ENCODE measurements at places on chromosomes 3 and 15.

DNA sequence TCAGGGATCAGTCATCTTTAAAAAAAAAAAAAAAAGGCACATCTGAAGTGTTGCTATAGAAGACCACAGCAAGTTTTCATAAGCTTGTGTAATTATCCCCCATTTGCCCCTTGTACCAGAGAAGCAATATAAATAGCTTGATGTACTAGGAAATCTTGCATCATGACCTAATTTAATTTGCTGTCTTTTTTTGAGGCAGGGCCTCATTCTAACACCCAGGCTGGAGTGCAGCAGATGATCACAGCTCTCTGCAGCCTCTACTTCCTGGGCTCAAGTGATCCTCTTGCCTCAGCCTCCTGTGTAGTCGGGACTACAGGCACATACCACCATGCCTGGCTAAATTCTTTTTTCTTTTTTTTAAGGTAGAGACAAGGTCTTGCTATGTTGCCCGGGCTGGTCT, 88.7 kb downstream of the ARIH1 start:
- no peaks in the 10 kb centered on the region for H3K27me3 ChIP-seq
- H3K4me3 ChIP-seq: no peak overlapping the region
- H3K27ac ChIP-seq: no peak overlapping the region
- no peak for DNase-seq

- no peak overlapping the region for H3K4me3 ChIP-seq
- no peaks in the 10 kb centered on the region for H3K4me1 ChIP-seq
- H3K27me3 ChIP-seq: no peaks in the 10 kb centered on the region
- no peak for DNase-seq
- no peaks in the 10 kb centered on the region for H3K36me3 ChIP-seq
Measured at GRCh38 chr3:60886518-60886917, 364.7 kb downstream of the FHIT start.

- H3K4me3 ChIP-seq: no peak overlapping the region
- peaks cover 8% of the 10 kb centered on the region for H3K36me3 ChIP-seq
- H3K4me1 ChIP-seq: peaks cover 10% of the 10 kb centered on the region
- no peak for DNase-seq
- H3K27me3 ChIP-seq: no peaks in the 10 kb centered on the region
Measured at GRCh38 chr3:120350401-120350941, 1.3 kb upstream of the LRRC58 start.

DNA sequence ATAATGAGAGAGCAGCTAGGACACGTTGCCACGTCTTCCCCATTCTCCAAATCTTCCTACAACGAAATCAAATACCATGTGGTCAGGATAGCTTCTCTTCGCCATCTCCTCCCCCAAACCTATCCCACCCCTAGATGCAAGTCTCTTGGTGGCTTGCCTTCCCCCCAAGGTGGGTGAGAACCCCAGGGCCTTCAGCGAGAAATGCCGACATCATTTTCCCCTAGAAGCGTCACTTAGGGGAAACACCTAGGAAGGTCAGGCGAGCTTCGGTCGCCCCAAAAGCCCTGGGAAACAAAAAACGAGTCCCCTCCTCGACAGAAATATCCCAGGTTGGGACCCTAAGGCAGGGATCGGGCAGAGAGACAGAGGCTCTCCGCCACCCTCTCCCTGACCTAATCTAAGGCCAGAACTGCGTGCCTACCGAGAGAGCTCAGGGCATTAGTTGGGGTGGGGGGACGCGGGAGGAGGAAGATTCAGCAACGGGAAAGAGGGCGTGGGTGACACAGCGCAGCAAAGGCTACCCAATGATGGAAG, 502 bp downstream of the DPH3 start:
- no peaks in the 10 kb centered on the region for H3K27me3 ChIP-seq
- H3K27ac ChIP-seq: peak overlapping the region; percentile 98
- H3K4me3 ChIP-seq: peak overlapping the region; percentile 98
- peaks cover 6% of the 10 kb centered on the region for H3K36me3 ChIP-seq
- no peak for DNase-seq
- H3K4me1 ChIP-seq: peaks cover 22% of the 10 kb centered on the region

GRCh38 chr15:90322538-90322937, 29.5 kb upstream of the ZNF774 start:
- no peaks in the 10 kb centered on the region for H3K36me3 ChIP-seq
- H3K4me1 ChIP-seq: no peaks in the 10 kb centered on the region
- no peak overlapping the region for H3K27ac ChIP-seq
- no peaks in the 10 kb centered on the region for H3K27me3 ChIP-seq

DNA sequence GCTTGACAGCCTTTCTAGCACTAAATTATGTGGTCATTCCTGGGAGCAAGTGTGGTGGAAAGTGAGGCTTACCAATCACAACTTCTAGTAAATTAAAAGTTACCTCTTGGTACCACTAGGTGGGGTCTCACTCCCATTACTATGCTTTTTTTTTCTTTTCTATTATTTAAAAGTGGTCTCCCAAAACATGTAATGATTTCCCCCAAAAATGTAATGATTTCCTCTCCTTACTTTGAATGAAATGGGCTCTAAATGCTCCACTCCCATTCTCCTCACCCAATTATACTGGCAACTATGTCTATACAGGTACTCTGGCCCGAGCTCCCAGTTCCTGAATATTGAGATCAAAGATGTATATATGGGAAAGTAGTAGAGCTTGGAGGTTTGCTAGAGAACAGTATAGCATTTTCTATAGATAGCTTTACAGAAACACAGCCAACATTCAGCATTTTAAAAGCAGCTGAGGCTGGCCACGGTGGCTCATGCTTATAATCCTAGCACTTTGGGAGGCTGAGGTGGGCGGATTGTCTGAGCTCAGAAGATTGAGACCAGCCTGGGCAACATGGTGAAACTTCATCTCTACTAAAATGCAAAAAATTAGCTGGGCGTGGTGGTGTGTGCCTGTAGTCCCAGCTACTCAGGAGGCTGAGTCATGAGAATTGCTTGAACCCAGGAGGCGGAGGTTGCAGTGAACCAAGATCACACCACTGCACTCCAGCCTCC, 70.9 kb downstream of the DCUN1D1 start:
- DNase-seq: no peak
- no peaks in the 10 kb centered on the region for H3K4me1 ChIP-seq
- no peak overlapping the region for H3K27ac ChIP-seq
- no peak overlapping the region for H3K4me3 ChIP-seq

DNA sequence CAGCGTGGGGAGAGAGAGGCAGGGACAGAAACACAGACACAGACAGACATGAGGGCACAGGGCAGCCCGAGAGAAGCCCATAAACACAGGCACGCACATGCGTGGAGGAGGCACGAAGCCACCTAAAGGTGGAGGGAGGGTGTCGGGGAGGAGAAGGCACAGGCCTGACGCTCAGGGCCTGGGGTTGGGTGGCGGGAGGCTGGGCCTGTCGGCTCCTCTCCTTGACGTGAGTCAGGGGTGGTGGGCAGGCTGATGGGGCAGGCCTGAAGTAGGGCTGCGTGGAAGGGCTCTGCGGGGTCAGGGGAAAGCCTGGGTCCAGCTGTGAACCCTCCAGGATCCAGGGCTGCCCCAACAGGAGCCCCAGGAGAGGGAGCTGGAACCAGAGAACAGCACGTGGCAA, 74.2 kb downstream of the EPHB3 start:
- H3K27me3 ChIP-seq: peaks cover 12% of the 10 kb centered on the region
- H3K36me3 ChIP-seq: peaks cover 4% of the 10 kb centered on the region
- no peak for DNase-seq
- H3K4me1 ChIP-seq: no peaks in the 10 kb centered on the region
- H3K27ac ChIP-seq: peak overlapping the region; percentile 33
- H3K4me3 ChIP-seq: no peak overlapping the region

DNA sequence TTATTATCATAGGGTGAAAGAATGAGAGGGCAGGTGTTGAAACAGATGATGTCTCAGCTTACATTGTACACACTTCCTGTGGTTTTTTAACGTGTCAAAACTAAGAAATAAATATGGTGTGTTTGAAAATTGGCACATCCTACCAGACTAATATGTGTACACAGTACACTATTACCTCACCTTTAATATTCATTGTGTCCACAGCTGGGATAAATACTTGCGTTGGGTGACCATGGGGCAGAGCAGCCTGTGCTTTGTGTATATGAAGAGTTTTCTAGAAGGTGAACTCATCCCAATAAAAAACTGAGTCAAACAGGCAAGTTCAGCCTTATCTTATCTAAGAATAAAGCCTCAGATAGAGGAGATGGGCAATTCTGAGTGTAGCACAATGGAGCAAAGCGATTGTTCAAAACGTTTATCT, 17.3 kb downstream of the SUCNR1 start:
- no peak overlapping the region for H3K27ac ChIP-seq
- no peaks in the 10 kb centered on the region for H3K27me3 ChIP-seq
- H3K36me3 ChIP-seq: no peaks in the 10 kb centered on the region
- H3K4me3 ChIP-seq: no peak overlapping the region
- H3K4me1 ChIP-seq: peaks cover 7% of the 10 kb centered on the region
- DNase-seq: no peak

DNA sequence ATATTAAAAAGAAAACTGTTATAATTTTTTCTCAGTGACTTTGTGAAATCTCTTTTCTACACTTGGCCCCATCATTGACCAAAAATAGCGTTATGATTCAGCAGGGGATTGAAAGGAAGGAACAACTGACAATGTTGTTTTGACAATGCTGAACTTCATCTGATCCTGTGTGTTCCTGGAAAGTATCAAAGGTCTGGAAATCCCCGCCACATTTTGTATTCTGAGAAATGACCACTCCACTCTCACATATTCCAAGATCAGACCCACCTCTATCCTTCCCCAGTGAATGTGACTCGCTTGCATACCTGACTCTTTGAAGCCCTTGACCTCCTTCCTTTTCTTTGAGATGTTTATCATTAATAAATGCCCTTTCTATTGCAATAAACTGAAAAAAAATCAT, 9.7 kb upstream of the RIOX2 start:
- no peak for DNase-seq
- no peak overlapping the region for H3K27ac ChIP-seq
- H3K27me3 ChIP-seq: no peaks in the 10 kb centered on the region
- no peak overlapping the region for H3K4me3 ChIP-seq
- H3K4me1 ChIP-seq: peaks cover 3% of the 10 kb centered on the region

GRCh38 chr3:53300826-53301225, 45.0 kb upstream of the TKT start:
- H3K36me3 ChIP-seq: peaks cover 11% of the 10 kb centered on the region
- no peaks in the 10 kb centered on the region for H3K4me1 ChIP-seq
- DNase-seq: no peak
- no peak overlapping the region for H3K4me3 ChIP-seq
- H3K27me3 ChIP-seq: peaks cover 2% of the 10 kb centered on the region

DNA sequence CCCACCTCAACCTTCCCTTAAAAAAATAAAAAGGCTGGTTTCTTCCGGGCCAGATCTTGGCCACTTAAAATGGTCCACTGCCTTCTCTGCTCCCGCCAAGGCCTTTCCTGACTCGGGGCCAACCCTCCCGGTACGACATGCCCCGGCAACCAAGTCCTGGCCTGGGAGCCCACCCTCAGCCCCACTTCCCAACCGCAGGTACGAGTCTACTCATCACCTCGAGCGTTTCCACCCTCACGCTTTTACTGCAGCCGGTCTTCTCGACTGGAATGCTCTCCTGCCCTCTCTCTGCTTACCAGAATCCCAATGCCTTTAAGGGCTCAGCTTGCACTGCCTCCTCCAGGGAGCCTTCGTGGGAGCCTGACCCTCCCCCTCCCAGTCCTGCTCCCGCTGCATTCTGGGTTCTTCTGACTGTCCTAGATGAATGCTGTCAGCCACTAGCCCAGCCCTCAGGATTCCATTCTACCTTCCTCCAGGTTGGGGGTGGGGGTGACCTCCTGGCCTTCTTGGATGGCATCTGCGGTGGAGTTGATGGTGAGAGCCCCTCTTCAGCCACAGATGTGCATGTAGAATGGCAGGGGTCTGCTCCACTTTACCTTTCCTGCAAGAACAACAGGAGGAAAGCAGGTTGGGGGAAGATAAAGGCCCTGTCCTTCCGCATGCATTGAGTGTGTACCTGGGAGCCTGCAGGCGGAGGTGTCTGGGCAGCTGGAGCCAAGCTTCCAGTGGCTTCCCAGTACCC, 1.1 kb upstream of the CSRNP1 start:
- H3K4me1 ChIP-seq: peaks cover 49% of the 10 kb centered on the region
- peak overlapping the region; percentile 90 for H3K4me3 ChIP-seq
- peak overlapping the region; percentile 77 for H3K27ac ChIP-seq
- peak; percentile 58 for DNase-seq
- peaks cover 32% of the 10 kb centered on the region for H3K27me3 ChIP-seq
- H3K36me3 ChIP-seq: peaks cover 16% of the 10 kb centered on the region

All from endothelial cell (in vitro differentiated cells).